ENCODE measurements at places on chromosomes 5 and 9. TPM values are rescaled to one million over a fixed set of nuclear protein-coding genes. Genes with fewer than 3 reads are reported as not detected.

DNA sequence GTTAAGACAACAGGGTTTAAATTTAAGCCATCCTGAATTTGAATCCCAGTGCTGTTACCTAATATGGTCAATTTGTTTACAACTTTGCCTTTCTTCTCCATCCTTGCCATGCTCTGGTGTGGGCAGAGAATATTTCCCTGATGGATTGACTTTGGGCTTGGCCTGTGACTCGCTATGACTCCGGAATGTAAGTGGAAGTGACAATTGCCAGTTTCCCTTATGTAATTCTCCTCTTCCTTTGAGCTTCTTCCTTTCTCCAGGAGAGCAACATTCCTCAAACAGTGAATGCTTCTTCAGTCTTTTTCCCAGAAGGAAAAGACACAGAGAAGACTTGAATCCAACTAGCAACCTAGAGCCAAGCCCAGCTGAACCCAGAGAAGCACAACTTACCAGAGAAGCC is 159.1 kb downstream of the LURAP1L start:
- DNase-seq: no peak

Gene ADGRD2
- not detected for total RNA-seq

- no peak for DNase-seq
These were observed 55.4 kb upstream of the GARNL3 start for GRCh38 chr9:127209220-127209619.

Gene MZB1
- 1.2 TPM for total RNA-seq

Gene HTR1A
- not detected for total RNA-seq

Gene CCL21
- 12.4 TPM for total RNA-seq

- DNase-seq: no peak
These were observed 566.0 kb downstream of the CAAP1 start for GRCh38 chr9:26326563-26326962.

Gene SHC3
- total RNA-seq: 1.1 TPM

Gene GBGT1
- total RNA-seq: 8.2 TPM

Gene GABBR2
- 0.38 TPM for total RNA-seq

GRCh38 chr9:86577420-86578333 is 223.5 kb upstream of the TUT7 start:
- no peak for DNase-seq

GRCh38 chr9:38212016-38212415 is 143.0 kb upstream of the SHB start:
- DNase-seq: no peak

DNA sequence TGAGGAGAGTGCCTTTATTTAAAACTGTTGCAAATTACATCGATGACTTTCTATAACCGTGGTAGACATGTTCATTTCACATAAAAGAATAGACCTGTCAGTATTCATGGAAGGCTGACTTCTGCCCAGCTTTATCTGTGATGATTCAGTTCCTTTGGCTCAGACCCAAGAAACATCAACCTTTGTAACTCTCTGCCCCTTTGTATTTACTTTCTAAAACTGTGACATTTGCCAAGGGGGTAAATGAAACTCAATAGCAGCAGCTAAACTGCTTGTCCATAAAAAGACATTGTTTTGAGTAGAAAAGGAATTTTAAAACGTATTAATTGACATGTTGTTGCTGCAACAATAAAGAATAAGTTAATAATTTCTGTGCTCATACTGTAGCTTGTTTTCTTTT is 137.8 kb upstream of the ANKH start:
- DNase-seq: no peak

DNA sequence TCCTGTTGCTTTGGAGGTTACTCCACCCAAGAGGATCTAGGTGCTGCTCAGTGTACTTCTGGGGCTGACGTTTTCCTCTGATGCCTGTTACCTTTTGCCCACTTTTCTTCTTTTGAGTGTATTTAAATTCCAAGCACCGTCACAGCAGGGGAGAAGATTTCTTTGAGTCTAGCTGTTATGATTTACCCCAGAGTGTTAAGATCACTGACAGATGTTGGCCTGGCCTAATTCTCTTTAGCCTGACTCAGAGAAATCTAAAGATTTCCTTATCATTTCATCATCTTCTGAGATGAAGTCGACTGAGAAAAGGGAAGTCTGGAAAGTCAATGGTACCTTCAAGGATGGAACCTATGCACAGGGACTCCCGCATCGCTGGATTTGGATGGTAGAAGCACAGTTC is 191.5 kb downstream of the FBXL7 start:
- DNase-seq: no peak

Gene NR6A1
- total RNA-seq: 1.2 TPM

Gene TMC1
- not detected for total RNA-seq

- no peak for DNase-seq
These were observed 111.8 kb upstream of the APC start for GRCh38 chr5:112625689-112626438.

Gene OSMR
- total RNA-seq: 14.1 TPM

DNA sequence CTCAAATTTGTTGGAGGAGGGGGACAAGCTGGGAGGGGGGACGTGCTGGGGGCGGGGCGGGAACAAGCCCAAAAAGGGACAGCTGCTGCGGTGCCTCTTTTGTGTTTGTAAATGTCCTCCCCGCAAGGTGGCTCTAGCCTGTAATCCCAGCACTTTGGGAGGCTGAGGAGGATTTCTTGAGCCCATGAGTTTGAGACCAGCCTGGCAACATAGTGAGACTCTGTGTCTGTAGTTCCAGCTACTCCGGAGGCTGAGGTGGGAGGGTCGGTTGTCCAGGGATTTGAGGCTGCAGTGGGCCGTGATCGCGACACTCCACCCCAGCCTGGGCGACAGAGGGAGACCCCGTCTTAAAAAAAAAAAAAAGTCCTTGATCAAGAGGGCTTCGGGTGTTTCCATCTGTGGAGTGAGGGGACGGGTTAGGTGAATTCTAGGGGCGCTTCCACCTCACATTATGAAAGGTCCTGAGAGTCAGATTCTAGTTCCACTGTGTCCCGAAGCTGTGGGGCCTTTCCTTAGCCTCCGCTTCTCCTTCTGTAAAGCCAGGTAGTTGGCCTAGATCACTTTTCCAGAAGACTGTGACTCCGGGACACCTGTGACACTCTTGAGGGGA is 779 bp upstream of the CTNNA1 start:
- DNase-seq: no peak

DNA sequence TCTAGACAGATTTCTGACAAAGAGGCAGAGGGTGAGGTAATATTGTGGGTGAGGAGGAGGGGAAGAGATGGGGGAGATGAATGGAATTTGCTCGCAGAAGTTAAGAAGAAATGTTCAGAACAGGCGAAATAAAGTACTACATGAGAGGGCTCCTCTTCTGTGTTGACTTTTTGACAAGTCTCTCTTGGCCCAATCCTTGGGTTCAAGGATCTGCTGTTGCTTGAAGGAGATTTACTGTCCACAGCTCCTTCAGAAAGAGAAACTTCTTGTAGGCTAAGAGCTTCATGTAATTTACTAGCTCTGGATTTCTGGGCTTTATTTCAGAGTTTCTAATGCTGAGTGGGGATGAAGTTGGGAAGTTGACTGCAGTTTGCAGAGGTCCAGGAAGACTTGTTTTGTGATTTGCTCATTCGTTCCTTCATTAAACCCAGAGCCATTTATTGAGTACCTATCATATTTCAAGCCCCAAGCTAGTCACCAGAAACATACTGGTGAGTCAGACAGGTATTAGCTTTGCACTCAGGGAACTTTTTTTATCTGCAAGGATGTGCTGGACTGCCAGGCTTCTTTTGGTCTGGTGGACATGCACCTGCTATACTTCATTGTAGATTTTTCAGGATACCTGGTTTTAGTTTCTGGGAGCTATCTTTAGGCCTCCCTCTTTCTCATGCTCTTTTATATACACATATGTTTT is 402.9 kb upstream of the CLINT1 start:
- DNase-seq: no peak

Gene EPB41L4A
- 21.5 TPM for total RNA-seq

Gene PCDHGA8
- total RNA-seq: 9.7 TPM

DNA sequence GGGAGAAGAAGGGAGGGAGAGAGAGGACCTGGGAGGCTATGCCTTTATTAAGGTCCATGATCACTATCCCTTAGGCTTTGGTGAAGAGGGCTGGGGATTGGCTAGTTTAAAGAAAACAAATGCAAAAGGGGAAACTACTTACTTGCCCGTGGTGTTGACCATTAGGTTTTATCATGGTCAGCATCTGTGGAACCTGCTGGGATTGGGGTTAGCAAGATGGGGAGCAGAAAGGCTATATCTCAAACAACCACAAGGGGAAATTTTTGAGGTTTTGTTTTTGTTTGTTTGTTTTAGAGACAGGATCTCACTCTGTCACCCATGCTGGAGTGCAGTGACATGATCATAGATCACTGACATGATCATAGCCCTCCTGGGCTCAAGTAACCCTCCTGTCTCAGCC is 9.0 kb upstream of the RAD23B start:
- DNase-seq: no peak

DNA sequence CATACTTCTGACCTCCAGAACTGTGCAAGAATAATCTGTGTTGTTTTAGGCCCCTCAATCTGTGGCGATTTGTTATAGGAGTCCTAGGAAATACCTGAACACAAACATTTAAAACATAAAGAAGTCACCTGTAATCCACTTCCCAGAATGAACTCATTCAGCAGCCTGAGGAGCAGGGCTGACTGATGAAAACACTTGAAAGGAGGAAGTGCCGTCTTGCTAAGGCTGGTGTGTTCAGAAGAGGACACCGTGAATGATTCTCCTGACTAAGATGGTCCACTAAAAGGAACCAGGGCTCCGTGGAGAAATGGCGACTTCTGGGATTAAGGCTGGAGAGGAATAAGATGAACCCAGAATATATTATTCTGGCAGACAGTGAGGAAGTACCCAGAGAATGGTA is 18.7 kb upstream of the MARCHF6 start:
- no peak for DNase-seq

DNA sequence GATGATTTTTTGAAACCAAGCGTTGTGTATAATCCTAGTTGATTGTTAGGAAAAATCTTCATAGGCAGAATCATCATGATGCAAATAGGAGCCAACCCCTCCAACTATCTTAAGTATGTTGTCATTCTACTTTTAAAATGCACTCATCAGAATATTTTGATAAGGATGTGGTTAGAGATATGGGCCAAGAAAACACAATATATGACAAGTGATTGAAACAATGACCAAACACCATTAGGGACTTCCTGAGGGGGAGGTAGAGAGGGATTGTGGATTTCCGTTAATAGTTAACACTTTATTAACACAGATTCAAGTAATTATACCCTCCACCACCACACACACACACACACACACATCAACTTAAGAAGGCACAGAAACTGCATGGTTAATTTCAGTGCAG is 143.3 kb downstream of the ARSB start:
- no peak for DNase-seq

Gene ADAM19
- 11.3 TPM for total RNA-seq

DNA sequence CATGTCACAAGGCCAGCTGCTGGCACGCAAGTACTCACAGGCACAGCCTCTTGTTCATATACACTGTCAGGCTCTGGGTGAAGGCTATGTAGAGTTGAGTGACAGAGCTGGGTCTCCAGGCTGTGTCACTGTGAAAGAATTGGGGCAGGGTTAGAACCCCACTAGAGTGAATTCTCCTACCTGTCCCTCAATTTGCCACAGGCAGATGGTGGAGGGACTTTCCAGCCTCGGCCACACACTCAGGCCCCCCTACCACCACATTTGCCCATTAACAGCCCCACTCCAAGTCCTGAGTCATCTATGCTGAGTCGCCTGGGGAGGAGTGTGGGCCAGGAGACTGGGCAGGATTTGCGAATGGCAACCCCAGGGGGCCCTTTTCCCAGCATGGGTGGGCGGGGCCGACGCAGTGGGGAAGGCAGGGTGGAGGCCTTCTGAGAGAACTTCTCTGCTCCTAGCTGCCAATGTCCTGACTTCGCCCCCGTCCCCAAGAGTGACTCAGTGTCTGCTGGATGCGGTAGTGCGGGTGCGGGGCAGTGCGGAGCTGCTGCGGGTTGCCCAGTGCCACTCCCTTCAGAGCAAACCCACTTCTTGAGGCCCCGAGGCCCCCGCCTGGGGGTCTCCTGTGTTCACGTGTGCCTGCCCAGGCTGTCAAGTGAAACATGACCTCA is 50.3 kb upstream of the PSD2 start:
- DNase-seq: peak; percentile 77

DNA sequence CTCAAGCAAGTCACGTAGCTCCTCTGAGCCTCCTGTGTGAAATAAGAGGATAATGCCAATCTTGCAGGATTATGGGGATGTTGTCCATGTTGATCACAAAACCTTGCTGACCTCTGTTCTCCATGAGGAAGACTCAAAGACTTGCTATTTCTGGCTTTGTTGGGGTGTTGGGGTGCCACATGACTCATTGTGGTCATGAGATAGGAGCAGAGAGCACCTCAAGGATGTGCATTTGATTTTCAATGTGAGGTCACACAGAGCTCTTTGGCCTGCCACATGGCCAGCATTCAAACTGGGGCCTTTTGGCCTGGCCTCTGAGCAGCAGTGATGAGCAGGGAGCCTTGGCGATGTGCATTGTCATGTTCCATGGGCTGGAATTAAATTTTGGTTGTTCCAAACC is 380.3 kb downstream of the GADD45G start:
- DNase-seq: no peak

- DNase-seq: no peak
These were observed 9.5 kb downstream of the GDNF start for GRCh38 chr5:37830348-37830747.

GRCh38 chr9:21616082-21616778 is 134.1 kb upstream of the IFNE start:
- peak; percentile 13 for DNase-seq

- DNase-seq: no peak
These were observed 49.4 kb downstream of the EXD3 start for GRCh38 chr9:137373611-137373980.

- DNase-seq: no peak
These were observed 36.4 kb downstream of the MTX3 start for GRCh38 chr5:79954620-79955019.

Gene UBAP2
- total RNA-seq: 28.9 TPM

- DNase-seq: no peak
These were observed 62.7 kb upstream of the OSMR start for GRCh38 chr5:38783011-38783561.

- DNase-seq: no peak
These were observed 24.6 kb downstream of the TUT7 start for GRCh38 chr9:86329649-86330048.

DNA sequence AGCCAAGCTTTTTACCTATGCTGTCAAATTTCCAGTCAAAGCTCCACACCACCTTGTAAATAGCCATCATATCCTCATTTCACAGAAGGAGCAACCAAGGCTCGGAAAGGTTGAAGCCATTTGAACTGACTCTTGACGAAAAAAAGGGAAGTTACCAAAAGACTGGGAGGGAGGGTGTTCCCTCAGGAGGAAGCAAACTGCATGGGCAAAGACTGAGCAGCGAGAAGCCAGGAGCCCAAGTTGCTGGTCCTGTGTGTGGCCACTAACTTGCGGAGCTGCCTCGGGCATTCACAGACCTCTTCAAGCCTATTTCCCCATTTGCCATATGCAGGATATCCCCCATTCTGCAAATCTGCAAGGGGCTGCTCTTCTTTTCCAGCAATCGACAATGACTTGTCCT is 37.4 kb downstream of the TTLL11 start:
- DNase-seq: no peak

- DNase-seq: no peak
These were observed 353.9 kb downstream of the ASTN2 start for GRCh38 chr9:117060963-117061362.

Gene PCDHA9
- not detected for total RNA-seq

Gene QSOX2
- total RNA-seq: 8.3 TPM

- no peak for DNase-seq
These were observed 251.9 kb downstream of the BNC2 start for GRCh38 chr9:16618524-16618923.

- DNase-seq: no peak
These were observed 23.1 kb downstream of the GALNT12 start for GRCh38 chr9:98830554-98830953.
